ENCODE measurements at places on chromosomes 13 and 19. TPM values are rescaled to one million over a fixed set of nuclear protein-coding genes. Genes with fewer than 3 reads are reported as not detected.

CDX2 gene
- not detected for total RNA-seq

ZNF728 gene
- total RNA-seq: not detected

RFPL4AL1 gene
- not detected for total RNA-seq

ERCC1 gene
- total RNA-seq: 40.3 TPM

GGN gene
- 0.13 TPM for total RNA-seq

S1PR5 gene
- 0.13 TPM for total RNA-seq

ADAMTS10 gene
- total RNA-seq: 14.2 TPM

TRMT1 gene
- total RNA-seq: 22.3 TPM

IER2 gene
- total RNA-seq: 16.4 TPM

ZFP36 gene
- total RNA-seq: 1.9 TPM

MATK gene
- 0.50 TPM for total RNA-seq

KCTD4 gene
- not detected for total RNA-seq

ZNF266 gene
- total RNA-seq: 13.8 TPM

CGB8 gene
- not detected for total RNA-seq

GPR12 gene
- total RNA-seq: not detected

ERICH4 gene
- not detected for total RNA-seq

MTIF3 gene
- total RNA-seq: 39.2 TPM

ANKLE1 gene
- total RNA-seq: 0.76 TPM

CLEC17A gene
- total RNA-seq: not detected

ZNF574 gene
- total RNA-seq: 8.1 TPM

PRR22 gene
- 0.13 TPM for total RNA-seq

CGB3 gene
- total RNA-seq: not detected

PRKCG gene
- not detected for total RNA-seq

INSL3 gene
- not detected for total RNA-seq

LMTK3 gene
- total RNA-seq: 0.06 TPM

IL12RB1 gene
- 0.31 TPM for total RNA-seq

FXYD1 gene
- total RNA-seq: not detected

PABPC3 gene
- total RNA-seq: under 0.01 TPM

ATP11A gene
- 20.9 TPM for total RNA-seq

GRIK5 gene
- total RNA-seq: not detected

TRPM4 gene
- 19.8 TPM for total RNA-seq

KLK13 gene
- not detected for total RNA-seq

MYH14 gene
- not detected for total RNA-seq

FAM216B gene
- total RNA-seq: not detected

TRIM28 gene
- 532 TPM for total RNA-seq

SERPINE3 gene
- not detected for total RNA-seq

SIGLEC11 gene
- total RNA-seq: not detected

NUP62 gene
- total RNA-seq: 21.0 TPM

CD79A gene
- total RNA-seq: not detected

PVR gene
- total RNA-seq: 50.2 TPM

SHD gene
- not detected for total RNA-seq

KASH5 gene
- total RNA-seq: not detected

C19orf85 gene
- total RNA-seq: not detected

NLRP11 gene
- not detected for total RNA-seq

CD33 gene
- not detected for total RNA-seq

RASIP1 gene
- 78.2 TPM for total RNA-seq

PLPPR3 gene
- total RNA-seq: 0.16 TPM

ATP12A gene
- total RNA-seq: not detected

LRRC25 gene
- total RNA-seq: not detected

ZNF229 gene
- total RNA-seq: 9.1 TPM

WTIP gene
- total RNA-seq: 24.1 TPM

GDF15 gene
- 214 TPM for total RNA-seq

FFAR1 gene
- total RNA-seq: not detected

ZSCAN18 gene
- total RNA-seq: 19.6 TPM

All from bladder microvascular endothelial cell (primary cell).